ENCODE measurements at places on chromosomes 6 and 20.

DNA sequence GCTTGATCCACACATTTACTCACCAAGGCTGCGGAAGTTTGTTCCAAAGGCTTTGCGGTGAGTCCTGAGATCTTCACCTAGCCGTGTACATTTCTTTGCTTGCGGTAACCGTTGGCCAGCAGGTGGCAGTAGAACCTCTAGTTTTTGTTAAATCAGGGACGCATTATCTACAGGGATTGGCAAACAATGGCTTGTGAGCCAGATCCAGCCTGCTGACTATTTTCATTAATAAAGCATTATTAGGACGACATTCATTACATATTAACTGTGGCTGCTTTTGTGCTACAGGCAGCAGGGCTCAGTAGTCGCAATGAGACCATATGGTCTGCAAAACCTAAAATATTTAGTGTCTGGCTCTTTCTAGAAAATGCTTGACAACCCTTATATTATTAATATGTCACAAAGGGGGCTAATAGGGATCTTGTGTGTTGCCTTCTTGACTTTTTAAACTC, 174.1 kb downstream of the DOK5 start:
- DNase-seq, result peak; percentile 66

DNA sequence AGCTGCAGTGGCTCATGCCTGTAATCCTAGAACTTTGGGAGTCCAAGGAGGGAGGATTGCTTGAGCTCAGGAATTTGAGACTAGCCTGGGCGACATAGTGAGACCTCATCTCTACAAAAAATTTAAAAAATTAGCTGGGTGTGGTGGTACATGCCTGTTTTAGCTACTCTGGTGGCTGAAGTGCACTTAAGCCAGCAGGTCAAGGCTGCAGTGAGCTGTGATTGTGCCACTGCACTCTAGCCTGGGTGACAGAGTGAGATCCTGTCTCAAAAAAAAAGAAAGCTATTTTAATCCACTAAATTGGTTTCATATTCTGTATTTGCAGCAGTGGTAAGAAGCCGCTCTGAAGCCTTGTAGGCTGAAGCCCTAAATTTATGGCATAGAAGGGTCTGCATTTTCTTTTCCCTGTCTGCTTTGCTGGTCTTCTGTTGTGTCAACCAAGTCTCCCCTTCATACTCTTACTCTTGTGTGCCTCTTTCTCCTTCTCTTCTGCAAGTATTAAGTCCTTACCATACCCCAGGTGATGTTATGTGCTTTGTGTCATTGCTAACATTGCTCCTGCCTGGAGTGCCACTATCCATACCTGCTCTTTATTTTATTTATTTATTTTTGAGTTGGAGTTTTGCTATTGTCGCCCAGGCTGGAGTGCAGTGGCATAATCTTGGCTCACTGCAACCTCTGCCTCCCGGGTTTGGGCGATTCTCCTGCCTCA, 70.9 kb downstream of the MYO6 start:
- no peak for DNase-seq

DNA sequence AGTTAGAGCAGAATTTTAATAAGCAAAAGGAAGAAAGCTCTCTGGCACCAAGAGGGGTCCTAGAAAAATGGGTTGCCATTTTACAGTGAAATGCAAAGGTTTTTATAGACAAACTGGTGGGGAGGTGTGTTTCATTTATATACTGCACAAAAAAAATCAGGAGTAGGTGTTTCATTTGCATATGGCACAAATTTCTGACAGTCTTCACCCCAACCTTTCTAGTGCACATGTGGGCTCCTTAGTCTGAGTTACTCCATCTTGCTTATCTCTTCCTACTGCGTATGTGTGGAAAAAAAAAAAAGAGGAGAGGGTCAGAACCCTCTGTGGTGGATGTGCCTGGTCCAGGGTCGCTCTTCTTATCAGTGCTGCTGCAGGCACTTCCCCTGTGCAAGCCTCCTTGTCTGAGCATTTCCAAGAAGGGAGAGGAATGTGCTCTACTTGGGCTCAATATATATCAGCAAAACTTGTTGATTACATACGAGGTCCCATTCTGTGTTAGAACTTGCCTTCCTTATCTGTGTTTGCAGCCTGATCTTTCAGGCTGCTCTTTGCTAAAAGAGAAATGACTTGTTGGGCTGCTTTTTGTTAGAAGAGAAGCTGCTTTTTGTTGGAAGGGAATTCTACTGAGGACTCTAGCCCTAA, 59.0 kb upstream of the MRAP2 start:
- no peak for DNase-seq

DNA sequence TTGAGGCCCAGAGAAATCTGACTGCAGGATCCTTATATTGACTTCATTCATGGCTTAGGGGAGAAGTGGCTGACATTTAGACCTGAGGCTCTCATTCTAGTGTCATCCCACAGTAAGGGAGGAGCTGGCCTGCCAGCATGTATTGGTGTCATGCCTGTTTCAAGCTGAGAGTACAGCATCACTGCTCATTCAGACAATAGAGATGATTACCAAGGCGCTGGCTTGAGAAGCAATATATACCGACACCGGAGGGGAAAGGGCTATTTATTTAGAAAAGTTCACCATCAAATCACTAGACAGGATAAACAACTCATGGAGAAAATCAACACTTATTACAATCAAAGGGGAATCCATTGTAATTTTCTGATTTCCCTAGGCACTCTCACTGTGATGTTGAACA, 84.4 kb upstream of the HDAC2 start:
- DNase-seq, result no peak

- DNase-seq, result no peak
These were observed 43.8 kb downstream of the ISM1 start for GRCh38 chr20:13264907-13265306.

DNA sequence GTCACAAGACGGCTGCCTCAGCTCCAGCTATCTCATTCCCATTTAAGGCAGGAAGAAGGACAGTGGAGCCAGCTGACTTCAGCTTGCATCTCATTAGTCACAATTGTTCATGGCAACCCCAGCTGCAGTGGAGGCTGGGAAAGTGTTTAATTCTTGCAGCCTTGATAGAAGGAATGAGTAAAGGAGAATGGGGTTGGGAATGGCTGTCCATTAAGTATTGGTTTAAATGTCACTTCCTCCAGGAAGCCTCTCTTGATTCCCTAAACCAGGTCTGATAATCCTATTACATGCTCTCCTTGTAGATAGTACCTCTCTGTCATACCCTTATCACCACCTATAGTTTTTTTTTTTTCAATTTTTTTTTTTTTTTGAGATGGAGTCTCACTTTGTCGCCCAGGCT, 166.4 kb downstream of the TFAP2C start:
- peak; percentile 21 for DNase-seq

GRCh38 chr20:56839222-56839621, 210.1 kb downstream of the TFAP2C start:
- no peak for DNase-seq

- no peak for DNase-seq
These were observed 67.8 kb upstream of the SASH1 start for GRCh38 chr6:148274809-148275208.

- peak; percentile 81 for DNase-seq
These were observed 43.1 kb upstream of the NAA20 start for GRCh38 chr20:19973961-19974629.

GRCh38 chr6:99612551-99613408, 6.1 kb downstream of the PRDM13 start:
- no peak for DNase-seq

- peak; percentile 52 for DNase-seq
These were observed 2.1 kb downstream of the SOBP start for GRCh38 chr6:107491760-107492660.

DNA sequence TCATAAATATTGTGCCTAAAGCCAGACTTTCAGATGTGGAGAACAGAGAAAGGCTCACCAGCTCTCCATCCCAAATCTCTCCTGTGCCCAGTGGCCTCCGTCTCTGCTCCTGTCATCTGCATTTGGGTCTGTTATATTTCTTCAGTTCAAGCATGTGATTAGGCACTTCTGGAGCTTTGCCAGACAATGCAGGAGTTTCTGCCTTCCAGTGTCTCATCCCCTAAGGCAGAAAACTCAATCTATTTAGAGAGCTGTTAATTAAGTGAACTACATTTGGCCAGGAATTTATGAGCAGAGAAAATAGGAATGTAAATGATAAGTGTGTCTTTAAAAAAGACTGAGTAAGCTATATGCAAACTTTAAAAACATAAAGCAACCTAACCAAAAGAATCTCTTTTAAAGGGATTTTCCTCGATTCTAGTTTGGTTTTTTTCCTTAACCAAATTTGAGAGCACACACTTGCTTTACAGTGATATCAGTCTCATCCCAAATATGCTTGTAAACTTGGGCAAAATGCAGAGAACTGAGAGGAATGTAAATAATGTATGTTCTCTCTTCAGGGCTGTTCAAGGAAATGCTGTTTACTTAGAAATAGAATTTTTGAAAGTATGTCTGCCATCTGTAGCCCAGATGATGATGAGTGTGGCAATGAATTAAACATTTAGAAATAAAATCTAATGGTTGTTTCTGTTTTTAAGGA, 113.9 kb downstream of the ELOVL4 start:
- peak; percentile 57 for DNase-seq

DNA sequence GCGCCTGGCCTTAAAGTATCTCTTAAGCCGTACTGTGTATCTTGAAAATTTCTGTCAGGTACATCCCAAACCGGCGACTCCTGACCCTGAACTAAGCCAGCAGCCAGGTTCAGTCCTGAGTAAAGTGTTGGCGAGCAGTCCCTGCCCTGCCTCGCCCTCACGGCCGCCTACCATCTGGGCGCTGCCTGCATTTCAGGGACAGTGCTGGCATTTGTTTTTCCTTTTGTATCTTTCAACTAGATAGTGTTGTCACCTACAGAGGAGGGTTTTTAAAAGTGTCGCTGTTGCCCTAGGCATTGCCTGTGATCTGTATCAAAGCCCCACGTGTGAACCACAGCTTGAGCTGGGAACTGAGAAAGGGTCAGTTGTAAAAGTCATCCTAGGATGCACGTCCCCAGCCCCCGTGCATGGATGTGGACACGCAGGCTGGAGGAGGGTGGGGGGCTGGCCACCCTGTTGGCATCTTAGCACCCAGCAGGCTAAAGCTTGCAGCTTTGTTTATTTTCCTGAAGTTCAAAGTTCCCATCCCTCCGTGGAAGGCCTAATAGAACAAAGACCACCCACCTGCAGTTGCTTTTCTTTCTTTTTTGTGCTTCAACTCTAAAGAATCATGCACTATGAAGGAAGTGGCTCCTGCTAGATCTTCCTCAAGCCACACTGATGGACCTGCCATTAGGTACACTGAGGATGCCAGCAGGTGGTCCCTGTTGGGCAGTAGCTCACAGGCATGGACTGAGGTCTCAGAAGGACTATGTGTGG, 136.8 kb downstream of the ZDHHC14 start:
- no peak for DNase-seq

- DNase-seq, result no peak
These were observed 24.5 kb upstream of the SEC63 start for GRCh38 chr6:107982486-107982885.

DNA sequence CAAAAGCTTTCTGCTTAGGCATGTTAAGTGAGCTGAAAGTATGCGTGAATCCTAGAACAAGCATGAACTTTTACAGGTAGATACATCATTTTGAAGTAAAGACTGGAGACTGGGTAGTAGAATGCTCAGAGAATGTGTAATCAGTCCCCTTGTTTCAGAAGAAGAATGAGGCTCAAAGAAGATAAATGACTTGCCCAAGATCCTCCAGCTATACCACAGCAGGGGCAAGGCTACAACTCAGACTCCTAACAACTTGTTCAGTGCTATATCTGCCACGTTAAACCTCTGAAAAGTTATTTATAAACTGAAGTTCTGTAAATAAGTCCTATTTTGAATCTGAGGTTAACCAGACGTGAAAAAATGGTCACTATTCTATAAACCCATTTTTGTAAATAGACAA, 2.9 kb downstream of the RIPOR2 start:
- DNase-seq, result no peak

- DNase-seq, result no peak
These were observed 50.5 kb downstream of the HNF4A start for GRCh38 chr20:44405785-44406571.

DNA sequence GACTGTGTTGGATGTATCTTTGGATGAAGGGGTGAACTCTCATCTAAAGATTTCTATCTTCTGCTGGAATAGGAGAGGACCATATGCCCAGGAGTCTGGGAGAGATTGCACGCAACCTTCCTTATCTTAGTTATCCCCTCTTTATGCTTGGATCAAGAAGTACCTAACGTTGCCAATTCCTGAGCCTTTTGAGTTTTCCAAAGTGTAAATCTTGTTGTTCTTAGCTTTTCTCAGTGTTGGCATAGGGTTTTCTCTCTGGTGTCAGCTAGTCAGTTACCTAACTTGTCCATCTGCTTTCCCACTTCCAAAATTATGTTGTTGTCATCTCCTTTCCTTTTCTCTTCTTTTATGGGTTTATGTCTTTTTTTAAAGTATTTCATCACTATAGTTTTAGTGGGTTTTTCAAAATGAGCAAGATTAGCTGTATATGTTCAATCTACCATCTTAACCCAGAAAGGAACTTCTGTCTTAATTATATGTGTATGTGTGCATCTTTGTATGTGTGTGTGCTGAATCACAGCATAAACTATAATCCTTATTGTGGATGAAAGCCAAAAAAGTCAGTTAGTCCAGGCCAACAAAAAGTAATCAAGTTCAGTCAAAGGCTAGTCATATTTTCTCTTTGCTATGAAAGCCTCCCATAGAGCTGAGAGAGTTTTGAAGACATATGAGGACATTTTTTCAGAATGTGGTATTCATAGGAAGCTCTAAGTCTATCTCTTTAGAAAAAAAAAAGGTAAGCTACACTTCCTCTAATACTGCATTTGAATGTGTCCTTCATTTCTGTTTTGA, 72.1 kb downstream of the KHDC1L start:
- DNase-seq, result peak; percentile 58

- DNase-seq, result peak; percentile 95
These were observed 279.7 kb downstream of the UST start for GRCh38 chr6:149026530-149026942.

- DNase-seq, result peak; percentile 52
These were observed 174.9 kb upstream of the SCGN start for GRCh38 chr6:25477006-25477590.

DNA sequence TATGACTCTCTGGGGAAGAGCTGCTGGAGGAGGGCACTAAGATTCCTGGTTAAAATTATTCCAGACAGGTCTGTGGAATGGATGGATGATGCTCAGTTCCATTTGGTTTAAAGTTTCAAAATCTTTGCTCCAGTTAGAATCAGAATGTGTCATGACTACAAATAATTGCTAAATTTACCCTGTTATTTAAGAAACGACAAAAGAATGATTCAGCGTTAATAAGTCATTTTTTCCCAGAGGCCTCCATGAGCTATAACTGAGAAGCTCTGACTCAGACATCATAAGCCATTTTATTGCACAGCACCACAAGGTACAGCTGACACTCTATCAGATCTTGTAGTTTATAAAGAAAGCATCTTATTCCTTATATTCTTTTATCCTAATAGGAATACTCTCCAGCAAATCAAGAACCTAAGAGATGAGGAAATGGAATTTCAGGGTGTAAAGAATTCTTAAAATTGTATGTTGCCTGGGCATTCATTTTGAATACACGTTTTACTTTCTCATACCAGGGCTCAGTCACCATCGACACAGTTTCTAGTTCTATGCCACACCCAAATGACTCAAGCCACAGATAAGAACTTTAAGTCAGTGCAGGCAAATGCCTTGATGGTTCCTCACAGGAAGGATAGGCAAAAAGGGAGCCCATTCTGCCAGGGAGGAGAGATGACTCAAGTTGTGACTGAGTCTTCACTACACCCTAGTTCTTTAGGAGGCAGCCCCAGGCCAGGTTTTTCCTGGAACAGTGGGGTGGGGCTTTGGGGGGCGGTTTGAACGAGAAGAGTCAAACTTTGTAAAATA, 636.0 kb downstream of the MMUT start:
- DNase-seq, result peak; percentile 95

- DNase-seq, result no peak
These were observed 61.9 kb downstream of the ESR1 start for GRCh38 chr6:151869345-151869744.

GRCh38 chr6:143059663-143060353, 881 bp upstream of the AIG1 start:
- DNase-seq, result peak; percentile 80

GRCh38 chr6:136118787-136119186, 131.3 kb downstream of the MTFR2 start:
- DNase-seq, result no peak

Data from EH (cell line).